ENCODE measurements at places on chromosomes 4 and X.

DNA sequence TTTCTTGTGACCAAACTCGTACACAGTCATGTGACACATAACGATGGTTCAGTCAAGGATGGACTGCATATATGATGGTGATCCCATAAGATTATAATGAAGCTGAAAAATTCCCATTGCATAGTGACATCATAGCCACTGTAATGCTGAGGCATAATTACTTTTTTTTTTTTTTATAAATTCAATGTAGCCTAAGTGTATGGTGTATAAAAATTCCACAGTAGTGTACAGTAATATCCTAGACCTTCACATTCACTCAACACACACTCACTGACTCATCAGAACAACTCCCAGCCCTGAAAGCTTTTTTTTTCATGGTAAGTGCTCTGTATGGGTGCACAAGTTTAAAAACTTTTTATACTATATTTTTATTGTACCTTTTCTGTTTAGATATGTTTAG is 105.0 kb downstream of the AREG start:
- DNase-seq = no peak

DNA sequence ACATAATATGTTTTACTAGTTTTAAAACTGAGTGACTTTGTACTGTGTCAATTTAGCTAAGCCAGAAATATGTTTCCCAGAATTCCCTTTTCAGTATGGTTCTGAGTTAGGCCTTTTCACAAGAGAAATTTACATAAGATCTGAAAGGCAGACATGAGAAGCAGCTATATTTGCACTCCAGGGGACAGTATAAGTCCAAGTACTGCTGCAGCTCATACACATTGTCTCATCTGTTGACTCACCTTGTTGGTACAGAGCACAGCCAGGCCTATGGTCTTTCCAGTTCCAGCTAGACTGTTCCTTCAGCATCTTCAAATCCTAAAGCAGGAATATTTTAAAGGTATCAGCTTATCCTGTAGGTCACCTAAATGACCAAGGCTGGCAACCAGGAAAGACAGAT is 53.5 kb downstream of the BMP3 start:
- no peak for DNase-seq

DNA sequence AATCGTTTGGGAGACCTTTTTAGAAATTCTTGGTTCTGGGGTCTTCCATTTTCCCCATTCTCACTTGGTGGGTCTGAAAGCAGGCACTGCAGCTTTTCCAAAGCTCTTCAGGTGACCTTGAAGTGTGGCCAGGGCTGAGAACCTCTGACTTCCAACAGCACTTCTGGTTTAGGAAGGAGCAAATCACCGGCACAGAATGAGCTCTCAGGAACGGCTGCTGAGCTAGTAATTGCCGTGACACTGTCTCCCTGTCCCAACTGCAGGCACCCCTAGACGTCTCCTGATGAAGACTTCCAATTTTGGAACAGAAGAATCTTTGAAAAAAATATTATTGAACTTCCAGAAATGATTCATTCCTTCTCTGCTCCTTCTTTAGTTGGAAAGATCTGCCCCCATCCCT is 31.3 kb downstream of the CD38 start:
- DNase-seq = no peak

GRCh38 chr4:38829237-38829636 is 24.6 kb upstream of the TLR1 start:
- DNase-seq = no peak

GRCh38 chr4:137997496-137997895 is 244.7 kb downstream of the SLC7A11 start:
- DNase-seq = no peak

DNA sequence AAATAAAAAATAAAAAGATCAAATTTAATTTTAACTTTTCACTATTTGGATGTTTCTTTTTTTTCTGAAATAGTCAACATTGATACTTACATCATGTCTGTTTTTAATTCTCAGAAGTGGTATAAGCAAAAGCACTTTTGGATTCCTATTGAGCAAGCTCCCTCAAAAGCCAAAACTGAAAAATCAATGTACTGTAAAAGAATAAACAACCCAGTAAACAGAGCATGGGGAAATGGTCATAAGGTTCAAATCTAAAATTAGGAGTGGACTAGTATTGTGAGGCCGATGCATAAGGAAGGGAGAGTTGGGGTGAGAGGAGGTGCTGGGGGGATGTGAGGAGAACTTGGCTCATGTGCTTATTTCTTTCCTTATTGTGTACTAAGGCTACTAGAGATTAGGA is 37.9 kb downstream of the NUDT6 start:
- DNase-seq = no peak

Measured in activated naive CD8-positive, alpha-beta T cell treated with anti-CD3 and anti-CD28 coated beads, Interleukin-2, amount 10 ng/mL, durations not matched to agents 7 days and 5 days (primary cell).